ENCODE measurements at places on chromosomes 3 and 15.
A peak's percentile ranks its signal among the peaks of the same experiment; 100 is the strongest.

DNA sequence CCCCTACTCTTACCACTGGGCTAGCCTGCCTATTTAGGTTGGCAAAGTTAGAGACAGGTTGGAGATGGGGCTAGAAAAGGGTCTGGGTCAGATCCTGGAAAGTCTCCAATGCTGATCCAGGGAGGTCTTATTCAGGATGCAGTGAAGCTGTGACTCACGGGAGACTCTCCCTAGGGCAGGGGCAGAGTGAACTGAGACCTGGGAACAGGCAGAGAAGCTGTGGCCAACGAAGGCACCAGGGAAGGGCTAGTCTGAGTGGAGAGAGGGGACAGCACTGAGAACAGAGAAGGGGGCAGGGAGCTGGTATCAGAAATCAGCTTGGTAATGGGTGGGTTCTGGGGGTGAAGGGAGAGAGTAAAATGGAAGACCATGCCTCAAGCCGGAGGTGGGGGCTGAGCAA is 2.2 kb downstream of the LTF start:
- DNase-seq, result no peak

GRCh38 chr15:100438570-100438969 is 90.2 kb downstream of the CERS3 start:
- peak; percentile 74 for DNase-seq

GRCh38 chr3:70740872-70741271 is 428.4 kb upstream of the MDFIC2 start:
- DNase-seq, result no peak

DNA sequence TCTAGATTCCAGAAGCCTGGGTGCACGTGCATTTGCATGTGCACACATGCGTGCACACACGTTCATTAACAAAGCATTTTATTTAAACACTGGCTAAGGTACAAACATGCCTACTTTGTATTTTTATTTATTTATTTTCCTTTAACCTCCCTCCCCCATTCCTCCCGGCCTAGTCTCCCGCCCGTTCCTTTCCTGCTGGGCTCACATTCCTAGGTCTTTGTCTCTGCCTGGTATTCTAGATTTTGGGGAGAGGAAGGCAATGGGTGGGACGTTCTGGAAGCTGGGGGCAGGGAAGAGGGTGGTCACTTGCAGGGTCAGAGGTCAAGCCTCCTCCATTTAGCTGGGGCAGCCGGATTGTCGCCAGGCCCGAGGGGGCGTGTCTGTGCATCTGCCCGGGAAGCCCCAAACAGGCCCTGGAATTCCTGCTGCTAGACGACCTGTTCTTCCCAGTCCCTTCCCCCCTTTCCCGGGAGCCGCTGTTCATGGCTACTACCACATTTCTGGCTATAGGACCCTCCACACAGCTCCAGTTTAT is 51.8 kb downstream of the TRIM71 start:
- no peak for DNase-seq

All from fibroblast of pulmonary artery (primary cell).